ENCODE measurements at places on chromosomes 7 and 10.

GRCh38 chr10:122279725-122280141 is 8.6 kb downstream of the BTBD16 start:
- no peak for DNase-seq

GRCh38 chr7:538764-539685 is 19.4 kb upstream of the PDGFA start:
- DNase-seq, result no peak

DNA sequence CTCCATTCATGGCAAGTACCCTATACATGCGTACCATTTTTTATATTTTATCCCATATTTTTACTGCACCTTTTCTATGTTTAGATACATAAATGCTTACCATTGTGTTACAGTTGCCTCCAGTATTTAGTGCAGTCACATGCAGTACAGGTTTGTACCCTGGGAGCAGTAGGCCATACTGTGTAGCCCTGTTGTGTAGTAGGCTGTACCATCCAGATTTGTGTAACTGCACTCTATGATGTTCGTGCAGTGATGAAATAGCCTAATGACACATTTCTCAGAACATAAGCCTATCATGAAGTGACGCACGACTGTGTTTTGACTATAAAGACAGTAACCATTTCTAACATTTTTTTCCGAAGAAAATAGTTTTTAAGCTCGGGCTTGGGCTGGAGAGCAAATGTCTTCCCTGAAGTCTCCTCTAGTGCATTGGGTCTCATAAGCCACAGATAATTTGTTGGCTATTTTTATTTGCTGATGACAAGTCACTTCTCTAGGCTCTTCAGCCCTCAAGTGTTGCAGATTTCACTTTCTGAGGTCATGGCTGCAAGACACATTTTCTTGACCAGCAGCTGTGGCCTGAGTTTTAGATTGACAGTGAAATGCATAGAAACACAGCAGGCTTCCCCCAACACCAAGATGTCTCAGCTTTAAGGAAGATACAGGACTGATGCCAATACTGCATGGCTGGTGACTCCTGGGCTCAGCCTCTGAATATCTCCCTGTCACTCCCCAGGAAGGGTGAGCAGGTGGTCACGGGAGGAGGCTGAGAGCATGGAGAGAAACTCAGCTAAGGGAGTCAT is 26.9 kb downstream of the EPDR1 start:
- no peak for DNase-seq

- DNase-seq, result no peak
Observed at GRCh38 chr7:3243680-3244079, 57.4 kb upstream of the SDK1 start.

DNA sequence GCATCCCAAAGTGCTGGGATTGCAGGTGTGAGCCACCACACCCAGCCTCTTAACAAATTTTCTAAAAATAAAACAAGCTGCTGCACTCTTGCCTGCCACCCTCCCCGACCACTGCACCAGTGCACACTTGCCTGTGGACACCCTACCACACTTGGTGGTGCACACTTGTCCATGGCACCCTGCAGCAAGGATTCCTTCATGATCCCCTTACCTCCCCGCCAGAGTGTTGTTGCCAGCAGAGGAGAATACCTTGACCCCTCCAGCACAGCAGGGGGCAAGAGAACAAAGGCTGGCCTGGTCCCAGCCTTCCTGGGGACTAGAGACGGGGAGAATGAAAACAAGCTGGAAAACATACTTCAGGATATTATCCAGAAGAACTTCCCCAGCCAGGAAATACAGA is 65.9 kb upstream of the KCND2 start:
- no peak for DNase-seq

- DNase-seq, result no peak
Observed at GRCh38 chr7:17434841-17435692, 136.6 kb downstream of the AHR start.

GRCh38 chr7:139543801-139544603 is 20.5 kb downstream of the CLEC2L start:
- no peak for DNase-seq

DNA sequence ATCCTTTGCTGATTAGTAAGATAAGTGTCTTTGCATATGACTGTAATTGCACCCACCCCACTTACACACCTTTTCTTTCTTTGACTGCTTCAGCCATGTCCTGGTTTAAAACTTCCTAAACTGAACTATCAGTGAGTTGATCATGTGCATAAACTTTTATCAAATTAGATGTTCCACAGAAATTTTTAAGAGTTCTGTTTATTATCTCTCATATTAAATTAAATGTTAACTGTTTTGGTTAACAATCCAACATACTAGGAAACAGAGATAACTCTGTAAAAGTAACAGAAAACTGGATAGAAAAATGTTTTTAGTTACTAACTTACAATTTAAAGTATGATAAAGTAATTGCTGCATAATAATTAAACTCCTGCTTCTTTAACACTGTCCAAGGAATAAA is 959.6 kb upstream of the LRRN3 start:
- DNase-seq, result no peak

DNA sequence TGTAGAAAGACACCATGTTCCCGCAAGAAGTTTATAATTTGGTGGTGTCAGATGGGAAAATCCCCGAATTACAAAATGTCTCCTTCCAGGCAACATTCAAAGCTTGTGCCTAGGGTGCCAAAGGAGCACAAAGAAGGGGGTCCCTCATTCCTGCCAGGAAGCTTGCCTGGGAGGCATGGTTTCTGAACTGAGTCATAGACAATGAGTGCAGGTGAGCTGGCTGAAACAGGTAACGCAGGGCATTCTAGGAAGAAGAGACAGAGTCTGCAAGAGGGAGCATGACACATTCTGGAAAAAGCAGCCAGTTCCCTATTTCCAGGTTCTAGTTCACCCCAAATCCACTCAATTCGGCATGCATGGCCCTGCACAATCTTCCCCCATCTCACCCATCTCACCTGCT is 11.9 kb upstream of the CALU start:
- DNase-seq, result no peak

DNA sequence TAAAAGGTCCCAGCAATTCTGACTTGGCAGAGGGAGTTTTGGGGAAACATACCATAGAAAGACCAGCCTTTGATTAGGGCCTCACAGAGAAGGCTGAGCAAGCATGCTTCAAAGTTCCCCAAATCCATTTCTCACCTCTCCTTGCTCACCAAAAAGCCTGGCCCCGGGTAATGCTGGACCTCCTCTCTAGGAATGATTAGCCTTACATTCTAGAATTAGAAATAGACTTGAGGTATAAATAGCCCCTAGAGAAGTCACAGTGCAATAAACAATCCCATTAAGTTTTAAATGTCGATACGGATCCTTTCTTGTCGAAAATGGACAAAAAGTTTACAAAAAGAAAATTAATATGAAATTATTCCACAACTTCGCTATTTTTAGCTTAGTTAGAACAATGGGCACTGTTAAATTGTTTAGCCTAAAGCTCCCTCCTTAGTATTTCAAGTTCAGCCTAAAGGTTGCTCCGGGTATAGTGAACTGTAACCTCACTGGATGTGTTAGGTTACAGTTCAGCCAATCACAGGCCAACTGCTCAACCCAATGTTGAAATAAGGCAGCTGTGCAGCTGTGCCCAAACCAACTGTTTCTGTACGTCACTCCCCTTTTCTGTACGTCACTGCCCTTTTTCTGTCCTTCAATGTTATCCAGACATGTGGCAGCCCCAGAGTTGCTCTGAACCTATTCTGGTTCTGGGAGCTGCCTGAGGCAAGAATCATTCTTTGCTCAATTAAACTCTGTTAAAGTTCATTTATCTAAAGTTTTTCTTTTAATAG is 7.9 kb upstream of the GSDME start:
- no peak for DNase-seq

DNA sequence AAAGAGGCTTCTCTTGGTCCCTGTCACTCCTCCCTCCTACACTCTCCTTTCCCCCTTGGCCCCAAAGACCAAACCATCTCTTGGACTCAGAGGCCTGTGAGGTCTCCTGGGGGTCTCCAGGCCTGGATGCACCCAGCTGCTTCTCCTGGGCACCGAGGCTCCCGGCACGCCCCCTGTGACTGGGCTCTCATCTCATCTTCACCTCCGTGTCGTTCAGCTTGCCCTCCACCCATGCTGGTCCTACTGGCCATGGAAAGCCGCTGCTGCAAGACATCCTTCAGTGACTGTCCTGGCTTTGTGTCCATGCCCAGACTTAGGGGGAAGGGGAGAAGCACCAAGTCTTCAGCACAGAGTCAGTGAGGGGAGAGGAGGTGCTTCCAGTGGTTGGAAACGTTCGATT is 141.4 kb upstream of the RET start:
- DNase-seq, result no peak

- DNase-seq, result no peak
Observed at GRCh38 chr10:1519391-1519790, 217.9 kb downstream of the ADARB2 start.

DNA sequence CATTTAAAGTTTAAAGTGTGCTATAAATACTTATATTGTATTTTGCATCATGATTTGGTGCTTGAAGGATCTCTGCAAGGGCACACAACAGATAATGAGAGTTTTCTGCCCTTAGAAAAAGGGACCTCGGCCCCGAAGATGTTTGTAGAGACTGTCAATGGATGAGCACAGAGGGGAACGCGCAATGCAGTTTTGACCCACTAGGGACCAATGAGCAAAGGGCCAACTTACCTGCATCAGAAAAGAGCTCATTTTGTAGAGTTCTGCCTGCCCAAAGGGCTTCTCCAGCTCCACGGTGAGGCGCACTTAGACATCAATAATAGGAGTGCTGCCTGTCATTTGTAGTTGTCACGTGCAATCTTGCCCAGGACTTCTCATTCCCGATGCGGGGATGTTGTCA is 91.1 kb downstream of the BUB3 start:
- no peak for DNase-seq

DNA sequence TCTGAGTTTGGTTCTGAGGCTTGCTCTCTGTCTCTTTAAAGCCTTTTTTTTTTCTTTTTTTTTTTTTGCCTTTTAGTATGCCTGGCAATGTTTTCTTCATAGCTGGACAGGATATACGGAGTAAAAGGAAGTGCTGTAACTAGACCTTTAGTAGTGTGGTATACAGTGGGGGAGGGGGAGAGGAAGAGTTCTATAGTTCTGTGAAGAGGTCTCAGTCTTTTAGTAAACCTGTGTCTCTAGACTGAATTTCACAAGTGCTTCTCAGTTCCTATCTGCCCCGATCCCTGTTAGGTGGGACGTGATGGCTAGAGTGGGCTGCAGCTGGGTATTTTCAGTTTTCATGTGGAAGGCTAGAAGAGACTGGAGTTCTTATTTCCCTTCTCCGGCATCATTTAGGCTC is 3.1 kb upstream of the ABCC2 start:
- DNase-seq, result no peak

GRCh38 chr10:59405235-59405634 is 42.9 kb upstream of the FAM13C start:
- DNase-seq, result no peak

DNA sequence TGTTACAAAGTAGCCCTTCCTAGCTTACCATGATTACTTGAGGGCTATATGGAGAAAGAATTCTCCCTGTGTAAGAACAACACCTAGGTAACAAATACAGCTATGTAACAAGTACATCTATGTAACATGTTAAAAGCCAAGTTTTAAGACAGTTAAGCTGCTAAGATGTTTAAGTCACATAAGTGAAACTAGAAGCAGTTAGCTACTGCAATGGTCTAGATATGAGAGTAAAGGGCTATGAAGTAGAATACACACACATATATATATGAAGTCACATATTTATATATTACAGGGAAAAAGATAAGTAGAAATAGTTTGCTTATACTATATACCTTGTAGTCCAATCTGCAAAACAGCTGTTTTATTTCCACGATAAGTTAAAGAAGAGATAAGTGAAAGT is 14.4 kb downstream of the POT1 start:
- no peak for DNase-seq

DNA sequence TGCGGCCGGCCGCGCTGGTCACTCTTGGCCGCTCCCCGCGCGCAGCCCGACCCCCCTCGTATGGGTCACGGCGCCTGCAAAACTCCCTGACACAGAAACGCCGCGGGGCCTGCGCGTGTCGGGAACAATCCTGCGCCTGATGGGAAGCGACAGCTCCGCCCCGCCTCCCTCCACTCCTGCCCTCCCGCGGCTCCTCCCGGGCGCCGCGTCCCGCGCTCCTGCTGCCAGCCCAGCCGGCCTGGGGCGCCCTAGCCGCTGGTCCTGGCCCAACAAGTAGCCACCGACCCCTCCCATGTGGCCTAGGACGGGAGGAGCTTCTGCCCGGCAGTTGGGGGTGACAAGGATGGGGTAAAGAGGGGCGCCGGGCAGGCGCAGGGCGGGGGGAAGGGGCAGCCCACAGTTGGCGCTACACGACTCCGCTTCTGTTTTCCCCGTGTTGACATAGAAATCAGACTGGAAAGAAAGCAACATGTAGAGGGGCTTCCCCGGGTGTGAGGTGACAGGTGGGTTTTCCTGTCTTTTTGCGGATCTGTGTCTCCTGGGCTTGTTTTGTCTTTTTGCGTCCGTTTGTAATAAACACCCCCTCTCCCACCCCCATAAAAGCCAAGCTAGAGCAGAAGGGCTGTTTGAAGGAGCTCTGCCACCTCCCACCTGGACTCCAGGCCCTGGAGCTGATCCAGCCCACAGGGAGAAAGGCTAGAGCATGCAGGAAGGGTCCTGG is 35.1 kb upstream of the PAX2 start:
- no peak for DNase-seq

Measured in activated naive CD4-positive, alpha-beta T cell treated with Interleukin-2 at 50 U/mL for 16 hours (primary cell).